ENCODE measurements at places on chromosomes 11 and 22.
A peak's percentile ranks its signal among the peaks of the same experiment; 100 is the strongest.

DNA sequence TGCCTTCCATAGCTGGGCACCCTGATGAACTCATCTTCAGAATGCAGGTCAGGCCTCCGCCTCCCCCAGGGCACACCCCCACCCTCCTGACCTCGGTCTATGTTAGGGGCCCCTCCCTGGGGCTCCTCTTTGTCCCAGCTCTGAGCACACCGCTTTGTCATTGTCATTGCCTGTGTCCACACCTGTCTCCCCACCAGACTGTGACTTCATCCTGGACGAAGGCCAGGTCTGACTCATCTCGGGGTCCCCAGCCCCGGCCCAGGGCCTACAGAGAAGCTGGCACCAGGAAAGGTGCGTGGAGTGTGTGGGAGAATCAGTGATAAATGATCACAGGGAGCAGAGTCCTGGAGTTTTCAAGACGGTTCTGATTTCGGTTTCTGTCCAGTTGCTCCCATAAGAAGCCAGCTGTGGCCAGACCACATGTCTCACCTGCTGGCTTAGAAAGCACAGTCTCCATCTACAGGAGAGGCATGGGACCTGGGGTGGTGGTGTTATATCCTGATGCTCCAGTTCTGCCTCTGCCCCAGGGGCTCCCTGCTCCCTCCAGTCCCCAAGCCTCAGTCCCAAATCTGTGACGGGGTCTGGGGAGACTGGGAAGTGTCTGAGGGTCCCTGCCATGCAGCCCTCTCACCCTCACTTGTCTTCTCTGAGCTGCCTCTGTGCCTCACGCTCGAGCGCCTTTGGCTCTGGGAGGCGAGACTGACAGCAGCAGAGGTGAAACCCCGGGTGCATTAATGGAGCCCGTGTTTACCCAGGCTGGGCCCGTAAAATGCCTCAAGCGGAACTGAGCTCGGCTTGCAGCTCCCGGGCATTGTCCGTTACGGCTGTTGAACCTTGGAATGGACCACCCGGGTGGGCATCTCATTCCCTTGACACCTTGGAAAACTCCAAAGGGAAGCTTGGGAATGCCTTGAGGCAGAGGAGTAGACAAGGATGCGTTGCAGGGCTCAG, 85.5 kb upstream of the WNT11 start:
- peak; percentile 18 for DNase-seq

DNA sequence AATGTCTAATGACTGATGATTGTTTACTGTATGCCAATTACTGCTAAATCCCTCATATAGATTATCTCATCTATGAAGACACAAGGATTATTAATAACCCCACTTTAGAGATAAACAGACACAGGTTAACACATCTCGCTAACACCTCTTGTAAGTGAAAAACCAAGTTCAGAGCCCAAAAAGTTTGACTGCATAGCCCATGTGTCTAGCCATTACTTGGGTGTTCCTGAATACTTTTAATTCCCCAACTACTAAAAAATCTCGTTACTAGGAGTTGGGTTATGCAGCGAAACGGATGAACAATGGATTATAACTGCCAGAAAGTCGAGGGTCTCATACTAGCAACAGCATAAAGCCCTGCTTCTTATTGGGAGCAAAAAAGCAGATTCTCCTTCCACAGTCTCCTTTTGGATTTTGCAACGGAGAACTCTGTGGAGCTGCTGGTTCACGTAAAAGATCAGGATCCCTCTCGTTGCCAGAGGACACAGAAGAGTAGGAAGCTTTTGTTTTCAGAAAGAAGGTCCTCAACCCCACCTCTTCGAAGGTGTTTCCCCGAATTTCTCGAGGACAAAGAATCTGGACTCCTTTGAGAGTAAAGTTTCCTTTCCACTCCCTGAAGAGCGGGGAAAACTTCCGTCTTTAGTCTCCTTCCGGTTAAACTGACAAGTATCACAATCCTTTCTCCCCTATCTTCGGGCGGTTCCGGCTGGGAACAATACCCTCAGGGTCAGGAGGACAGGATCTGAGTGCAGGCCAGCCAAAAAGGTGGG, 979 bp downstream of the ZBED5 start:
- DNase-seq = peak; percentile 46

DNA sequence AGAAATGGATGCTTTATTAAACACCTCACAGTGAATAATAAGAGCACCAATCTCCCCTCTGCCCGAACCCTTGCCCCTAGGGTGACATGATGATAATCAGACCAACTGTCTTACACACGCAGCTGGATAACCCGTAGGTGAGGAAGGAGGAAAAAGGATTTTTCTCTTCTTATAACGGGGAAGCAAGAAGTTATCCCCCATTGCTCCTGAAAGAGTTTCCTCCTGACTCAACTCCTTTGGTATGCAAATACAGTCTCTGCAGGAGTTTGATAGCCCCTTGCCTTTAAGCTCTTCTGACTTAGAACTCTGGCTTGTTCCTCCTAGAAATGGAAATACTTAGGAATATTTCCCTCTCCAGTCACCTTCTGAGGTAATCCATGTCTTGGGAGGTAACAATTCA, 455.8 kb downstream of the TMEM135 start:
- no peak for DNase-seq

GRCh38 chr11:34840736-34841386, 75.3 kb downstream of the APIP start:
- DNase-seq = no peak

GRCh38 chr11:68840661-68841653, 759 bp downstream of the CPT1A start:
- no peak for DNase-seq

GRCh38 chr11:102415304-102415916, 37.2 kb downstream of the TMEM123 start:
- DNase-seq = no peak

DNA sequence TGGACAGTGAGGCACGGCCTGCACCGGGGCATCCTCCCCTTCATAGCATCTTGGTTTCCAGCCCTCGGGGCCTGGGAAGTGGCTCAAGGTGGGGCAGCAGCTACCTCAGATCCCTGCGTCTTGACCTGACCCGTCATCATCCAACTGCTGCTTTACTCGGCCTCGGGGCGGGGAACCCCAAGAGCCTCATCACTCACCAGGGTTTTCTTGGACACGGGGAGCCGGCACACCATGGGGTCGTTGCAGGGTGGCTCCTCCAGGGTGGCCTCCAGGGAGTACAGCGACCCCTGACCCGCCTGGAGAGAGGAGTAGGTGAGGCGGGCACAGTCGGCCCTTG, 651 bp downstream of the CTSF start:
- no peak for DNase-seq

- DNase-seq = no peak
Measured at GRCh38 chr11:102868339-102868738, 6.4 kb downstream of the MMP12 start.

DNA sequence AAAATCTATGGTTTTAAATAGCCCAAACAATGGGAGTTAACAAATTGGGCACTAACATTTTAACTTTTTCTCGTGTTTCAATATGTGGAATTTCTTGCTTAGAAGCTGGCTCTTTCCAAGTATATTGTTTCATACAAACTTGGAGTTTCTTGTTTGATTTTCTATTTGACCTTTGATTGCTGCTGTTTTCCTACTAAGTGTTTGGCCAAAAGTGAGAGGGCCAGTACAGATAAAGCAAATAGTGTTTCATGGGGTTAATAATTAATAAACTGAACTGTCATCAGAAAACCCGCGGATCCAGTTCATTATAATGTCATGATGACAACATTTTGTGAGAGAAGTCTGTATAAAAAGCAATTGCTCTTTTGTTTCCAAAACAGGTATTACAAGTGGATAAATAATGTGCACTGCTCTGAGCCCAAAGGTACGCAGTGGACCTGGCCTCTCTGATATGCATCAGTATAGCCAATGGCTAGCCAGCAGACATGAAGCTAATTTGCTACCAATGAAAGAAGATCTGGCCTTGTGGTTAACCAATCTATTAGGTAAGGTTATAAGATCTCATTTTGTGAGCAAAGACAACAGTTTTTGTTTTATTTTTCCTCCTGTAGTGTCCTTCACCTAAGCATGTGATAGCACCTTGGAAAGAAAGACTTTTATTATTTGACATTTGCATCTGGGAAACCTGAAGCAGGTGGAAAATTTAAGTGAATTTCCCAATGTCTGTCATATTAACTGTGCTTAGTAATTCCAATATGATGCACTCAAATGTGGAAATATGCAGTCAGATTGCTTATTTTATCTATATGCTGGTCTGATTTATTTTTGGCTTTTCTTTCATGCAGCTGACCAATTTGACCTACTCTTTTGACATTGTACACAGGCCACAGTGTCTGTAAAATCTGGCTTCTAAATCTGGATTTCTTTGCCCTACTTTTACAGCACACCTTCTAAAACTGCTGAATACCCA, 8.3 kb downstream of the GAS2 start:
- DNase-seq = no peak

GRCh38 chr11:57668434-57668782, 494 bp downstream of the ZDHHC5 start:
- no peak for DNase-seq

GRCh38 chr22:17250380-17251082, 31.3 kb upstream of the ADA2 start:
- DNase-seq = no peak

DNA sequence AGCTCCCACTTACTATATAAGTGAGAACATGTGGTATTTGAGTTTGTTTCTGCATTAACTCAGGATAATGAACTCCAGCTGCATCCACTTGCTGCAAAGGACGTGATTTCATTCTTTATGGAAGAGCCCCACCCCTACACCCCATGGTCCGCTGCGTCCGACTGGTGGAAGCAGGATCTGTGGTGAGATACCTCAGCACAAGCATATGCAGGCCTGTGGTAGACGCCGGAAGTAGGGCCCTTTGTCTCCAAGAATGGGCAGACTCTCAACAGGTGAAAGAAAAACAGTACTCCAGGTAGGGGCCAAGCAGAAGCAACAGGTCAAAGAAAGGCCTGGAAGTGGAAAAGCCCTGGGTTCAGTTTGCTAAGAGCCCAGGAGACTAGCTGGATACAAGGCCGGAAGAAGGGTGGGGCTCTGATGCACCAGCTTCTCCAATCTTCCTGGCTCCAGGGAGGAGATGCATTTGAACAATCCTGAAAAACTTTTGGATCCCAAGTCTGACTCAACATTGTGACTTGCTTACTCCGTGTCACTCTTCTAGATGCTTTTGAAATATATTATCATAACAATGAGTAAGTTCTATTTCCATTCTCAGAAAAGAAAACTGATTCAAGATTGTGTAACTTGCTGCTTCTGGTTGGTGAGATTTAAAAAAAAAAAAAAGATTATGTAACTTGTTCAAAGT, 30.4 kb downstream of the NEAT1 start:
- no peak for DNase-seq

GRCh38 chr11:116261606-116262005, 511.2 kb downstream of the BUD13 start:
- DNase-seq = no peak

GRCh38 chr11:66045177-66045639, 3.8 kb downstream of the GAL3ST3 start:
- peak; percentile 85 for DNase-seq

DNA sequence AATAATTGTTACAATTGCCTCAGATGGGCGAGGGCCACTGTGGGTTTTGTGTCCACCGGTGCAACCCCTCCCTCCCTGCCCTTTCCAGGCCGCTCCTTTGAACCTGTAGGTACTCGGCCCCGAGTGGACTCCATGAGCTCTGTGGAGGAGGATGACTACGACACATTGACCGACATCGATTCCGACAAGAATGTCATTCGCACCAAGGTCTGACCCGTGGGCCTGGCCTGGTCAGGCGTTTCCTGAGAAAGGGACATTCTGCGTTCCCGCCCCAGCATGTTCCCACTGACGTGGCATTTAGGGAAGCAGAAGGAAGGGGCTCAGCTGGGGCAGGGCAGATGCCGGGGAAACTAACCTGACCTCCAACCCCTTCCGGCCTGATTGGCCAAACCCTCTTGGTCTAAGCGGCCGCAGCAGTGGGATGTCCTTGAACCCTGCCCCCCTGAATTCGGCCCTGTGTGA, 10.1 kb downstream of the SIDT2 start:
- DNase-seq = no peak

DNA sequence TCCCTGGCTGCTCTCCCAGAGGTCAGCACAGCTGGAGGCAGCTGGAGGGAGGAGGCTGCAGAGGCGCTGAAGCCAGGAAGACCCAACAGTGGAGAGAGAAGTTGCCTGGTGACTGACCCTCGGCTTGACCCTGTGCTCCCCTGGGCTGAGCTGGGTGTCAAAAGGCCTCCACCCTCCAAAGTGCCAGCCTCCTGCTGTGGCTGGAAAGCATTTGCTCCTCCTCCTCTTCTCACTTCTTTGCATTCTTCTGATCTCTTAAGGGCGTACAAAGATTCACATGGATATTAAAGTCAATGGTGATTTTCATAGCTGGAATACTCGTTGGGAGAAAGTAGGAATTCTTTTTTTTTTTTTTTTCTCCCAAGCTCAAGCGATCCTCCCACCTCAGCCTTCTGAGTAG, 91.7 kb downstream of the MED15 start:
- no peak for DNase-seq

GRCh38 chr22:43516996-43517635, 105.3 kb downstream of the MPPED1 start:
- no peak for DNase-seq

GRCh38 chr11:2621894-2622293, 77.9 kb downstream of the KCNQ1OT1 start:
- no peak for DNase-seq

DNA sequence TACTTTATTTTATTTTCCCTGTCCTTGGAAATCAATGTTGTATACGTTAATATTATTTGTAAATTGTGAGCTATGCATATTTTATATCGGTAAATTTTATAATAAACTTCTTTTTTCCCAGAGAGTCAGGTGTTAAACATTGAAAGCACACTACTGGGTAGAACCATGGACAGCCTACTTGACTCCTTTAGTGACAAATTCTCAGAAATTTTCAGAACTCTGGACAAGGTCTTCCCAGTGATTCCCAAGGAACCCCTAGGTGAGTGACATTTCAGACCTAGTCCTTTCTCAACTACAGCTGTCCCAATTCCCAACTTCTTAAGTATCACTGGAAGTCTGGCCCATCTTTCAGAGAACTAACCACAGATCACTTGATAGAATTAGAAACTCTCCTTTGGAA, 107.2 kb downstream of the RCN1 start:
- DNase-seq = no peak

DNA sequence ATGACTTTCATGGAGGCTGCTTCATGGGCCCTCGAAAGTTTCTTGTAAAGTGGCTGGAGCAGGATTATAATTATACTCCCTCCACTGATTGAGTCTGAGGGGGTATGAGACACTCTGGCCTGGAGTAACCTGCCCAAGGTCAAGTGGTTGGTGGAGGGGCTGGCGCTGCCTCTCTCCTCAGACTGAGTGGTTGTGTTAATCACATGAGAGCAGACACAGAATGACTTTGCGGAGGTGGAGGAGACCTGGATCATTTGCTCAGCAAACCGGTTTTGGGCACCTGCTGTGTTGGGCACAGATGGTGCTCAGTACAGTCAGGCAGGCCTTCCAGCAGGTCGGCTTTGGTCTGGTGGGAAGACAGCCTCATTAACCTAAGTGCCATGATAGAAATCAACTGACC, 11.8 kb downstream of the BCR start:
- DNase-seq = no peak

- peak; percentile 86 for DNase-seq
Measured at GRCh38 chr11:66607126-66607834, 9.2 kb upstream of the RBM14 start.

DNA sequence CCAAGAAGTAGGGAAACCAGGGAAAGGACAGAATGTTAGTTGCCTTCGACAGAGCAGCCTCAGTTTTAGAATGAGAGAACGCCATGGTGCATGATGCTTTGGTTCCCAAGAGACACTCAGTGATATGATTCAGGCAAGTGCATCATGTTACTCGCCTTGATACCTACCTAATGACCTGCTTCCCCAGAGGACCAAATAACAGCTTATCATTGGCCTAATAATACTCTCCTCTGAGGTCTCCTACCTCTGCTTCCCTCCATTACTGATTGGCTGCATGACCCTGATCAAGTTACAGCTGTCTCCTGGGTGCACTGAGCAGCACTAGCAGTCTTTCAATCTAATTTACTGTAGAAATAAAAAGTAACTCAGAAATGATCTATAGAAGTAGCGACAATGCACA, 979.7 kb upstream of the FAT3 start:
- DNase-seq = no peak

All from spinal cord (tissue), 10 donors.